Fibroblast of mammary gland (primary cell): ENCODE measurements at places on chromosomes 5 and 9.

DNA sequence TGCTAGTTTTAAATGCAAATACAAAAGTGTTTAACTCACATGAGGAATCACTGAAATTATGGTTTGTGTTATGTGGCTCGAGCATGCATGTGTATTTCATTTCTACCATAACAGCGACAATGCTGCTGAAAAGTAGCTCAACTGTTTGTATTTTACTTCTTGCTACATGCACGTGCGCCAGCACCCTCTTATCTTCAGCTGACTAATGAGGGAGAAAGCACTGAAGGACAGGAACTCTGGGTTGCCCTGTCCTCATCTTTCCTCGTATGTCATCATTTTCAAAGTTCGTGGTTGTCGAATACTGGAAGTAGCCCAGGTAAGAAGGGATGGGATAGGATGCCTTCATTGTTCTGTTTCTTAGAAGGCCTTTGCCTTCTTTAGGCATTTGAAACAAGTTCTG, 120.3 kb downstream of the SYK start:
- DNase-seq: no peak

- DNase-seq: peak; percentile 59
These were observed 680 bp downstream of the GOLPH3 start for GRCh38 chr5:32173267-32174010.

- DNase-seq: no peak
These were observed 538.3 kb downstream of the CSNK1G3 start for GRCh38 chr5:124050120-124050770.

DNA sequence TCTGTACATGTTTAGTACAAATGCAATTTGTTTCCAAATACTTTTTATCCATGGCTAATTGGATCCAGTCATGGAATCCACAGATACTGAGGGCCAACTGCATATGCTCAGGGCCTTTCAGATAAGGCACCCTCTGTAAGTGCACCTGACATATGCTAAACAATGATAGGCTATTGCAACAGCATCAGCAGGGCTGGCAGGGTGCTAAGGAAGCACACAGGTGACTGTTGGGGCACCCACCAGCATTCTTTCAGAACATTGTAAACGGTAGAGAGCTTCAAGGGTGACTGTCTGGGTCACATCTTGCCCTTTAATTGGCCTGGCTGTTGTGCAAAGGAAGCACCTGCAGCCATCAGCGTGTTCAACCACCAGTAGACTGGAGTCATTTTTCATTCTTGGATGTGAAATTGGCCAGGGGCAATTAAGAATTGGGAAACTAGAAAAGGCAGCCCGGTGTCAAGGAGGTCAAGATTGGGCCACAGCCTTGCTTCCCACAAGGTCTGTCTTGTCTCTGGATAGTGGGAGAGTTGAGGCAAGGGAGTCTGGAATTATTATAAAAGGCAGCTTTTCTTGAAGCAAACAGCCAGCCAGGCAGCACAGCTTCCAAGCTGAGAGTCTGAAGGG, 129.3 kb upstream of the RAI14 start:
- DNase-seq: no peak

GRCh38 chr5:109682383-109682782, 7.3 kb upstream of the MAN2A1 start:
- no peak for DNase-seq

- no peak for DNase-seq
These were observed 68.5 kb downstream of the GHR start for GRCh38 chr5:42491699-42492098.

- DNase-seq: no peak
These were observed 4.5 kb downstream of the RALGDS start for GRCh38 chr9:133116346-133117231.

DNA sequence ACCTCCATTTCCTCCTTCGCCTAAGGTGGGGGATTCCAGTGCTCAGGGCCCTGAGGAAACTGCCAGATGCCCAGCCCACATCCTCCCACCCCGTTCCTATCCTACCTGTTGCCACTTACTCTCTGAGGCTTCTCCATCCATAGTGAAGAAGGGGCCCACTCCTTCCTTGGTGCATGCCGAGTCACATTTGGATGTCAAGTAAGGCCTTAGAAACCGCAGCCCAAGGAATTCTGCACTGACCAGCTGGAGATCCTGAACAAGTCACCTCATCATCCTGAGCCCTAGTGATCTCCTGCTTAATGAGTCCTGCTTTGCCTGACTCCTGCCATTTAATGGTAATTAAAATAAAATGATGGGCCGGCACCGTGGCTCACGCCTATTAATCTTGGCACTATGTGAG, 6.7 kb upstream of the TNIP1 start:
- no peak for DNase-seq

GRCh38 chr5:83654427-83654994, 66.1 kb downstream of the HAPLN1 start:
- DNase-seq: no peak

GRCh38 chr5:12354686-12355085, 450.4 kb upstream of the CTNND2 start:
- no peak for DNase-seq

DNA sequence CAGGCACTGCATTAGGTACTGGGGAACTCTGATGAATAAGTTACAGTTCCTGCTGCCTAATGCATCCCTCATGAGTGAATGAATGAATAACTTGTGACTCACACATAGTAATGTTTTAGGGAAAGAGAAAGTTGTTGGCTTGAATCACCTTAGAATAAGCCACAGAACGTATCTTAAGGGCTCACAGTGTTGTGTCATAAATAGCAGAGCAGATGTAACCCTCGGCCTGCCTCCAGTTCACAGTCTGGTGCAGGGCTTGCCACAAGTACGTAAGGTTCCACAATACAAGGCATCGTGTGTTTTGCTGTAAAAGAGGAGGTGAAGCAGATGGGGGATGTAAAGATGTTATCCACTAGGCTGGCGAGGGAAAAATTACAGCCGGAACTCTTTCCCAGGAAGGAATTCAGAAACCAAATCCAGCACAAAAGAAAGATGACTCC, 218.7 kb downstream of the TRPM3 start:
- DNase-seq: peak; percentile 100
